ENCODE measurements at places on chromosomes 3 and 15. TPM values are rescaled to one million over a fixed set of nuclear protein-coding genes. Genes with fewer than 3 reads are reported as not detected.

- DNase-seq = no peak
These were observed 165.6 kb downstream of the STAG1 start for GRCh38 chr3:136586580-136586979.

DNA sequence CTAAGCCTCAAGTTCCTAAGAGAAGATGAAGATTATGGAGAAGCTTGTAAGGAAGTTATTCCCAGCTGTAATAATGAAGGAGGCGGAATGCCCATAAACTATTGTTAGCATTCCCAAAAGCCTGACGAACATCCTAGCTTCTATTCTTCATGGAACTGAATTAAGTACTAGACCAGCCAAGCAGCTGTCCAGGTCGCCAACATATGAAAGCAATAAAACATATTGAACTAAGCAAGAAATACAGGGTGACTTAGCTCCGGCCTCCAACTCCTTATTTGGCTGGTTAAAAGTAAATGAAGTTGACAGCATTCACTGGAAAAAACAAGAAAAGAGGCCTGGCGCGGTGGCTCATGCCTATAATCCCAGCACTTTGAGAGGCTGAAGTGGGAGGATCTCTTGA, 174.0 kb upstream of the TPM1 start:
- no peak for DNase-seq

The SLC28A1 gene
- not detected for polyA plus RNA-seq

- no peak for DNase-seq
These were observed 126.5 kb downstream of the FAM43A start for GRCh38 chr3:194812176-194812575.

The CCDC54 gene
- 0.18 TPM for polyA plus RNA-seq

Measured in CD4-positive, alpha-beta memory T cell (primary cell).